ENCODE measurements at places on chromosomes 12 and 14. TPM values are rescaled to one million over a fixed set of nuclear protein-coding genes. Genes with fewer than 3 reads are reported as not detected.

DNA sequence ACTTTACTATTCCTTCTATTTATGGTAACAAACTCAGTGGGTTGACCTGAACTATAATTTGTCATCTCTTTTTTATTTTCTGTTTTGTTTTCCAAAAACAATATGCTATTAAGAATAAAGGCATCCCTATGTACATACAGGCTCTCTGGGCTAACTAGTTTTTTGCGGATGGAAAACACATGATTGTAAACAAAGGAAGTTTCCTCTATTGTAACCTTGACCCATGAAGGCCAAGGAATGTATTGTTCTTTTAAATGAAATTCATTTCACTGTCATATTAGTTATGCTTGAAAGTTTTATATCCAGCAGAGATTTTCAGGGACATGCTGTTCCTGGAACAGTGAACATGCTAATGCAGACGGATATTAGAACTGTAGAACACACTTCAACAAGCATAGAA is 705.0 kb upstream of the SEL1L start:
- no peak for ATAC-seq

GRCh38 chr14:56992332-56992820 is 182.1 kb upstream of the OTX2 start:
- no peak for ATAC-seq

LRP1-AS gene
- total RNA-seq = not detected

- ATAC-seq = no peak
Observed at GRCh38 chr14:93528884-93529558, 98.3 kb downstream of the UNC79 start.

MED6 gene
- total RNA-seq = 67.1 TPM

GRCh38 chr14:67610491-67610890 is 9.2 kb upstream of the ARG2 start:
- no peak for ATAC-seq

DNA sequence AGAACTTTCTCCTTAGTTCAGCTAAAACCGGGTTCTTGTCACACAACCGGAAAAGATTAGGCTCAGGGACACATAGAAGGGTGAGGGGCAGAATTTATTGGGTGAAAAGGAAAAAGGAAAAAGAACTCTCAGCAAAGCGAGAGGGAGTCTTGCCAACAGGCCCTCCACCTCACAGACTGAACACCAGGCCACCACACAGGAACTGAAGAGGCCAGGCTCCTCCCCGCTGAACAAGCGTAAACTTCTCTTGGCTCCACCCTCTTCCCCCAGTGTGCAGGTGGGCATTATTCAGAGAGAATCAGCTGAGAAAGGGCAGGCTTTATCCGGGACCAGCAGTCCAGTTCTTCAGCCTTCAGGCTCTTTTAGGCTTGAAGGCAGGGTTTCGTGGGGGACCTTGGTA is 125.6 kb upstream of the FGD4 start:
- no peak for ATAC-seq

GRCh38 chr12:119340578-119340977 is 6.0 kb downstream of the CCDC60 start:
- ATAC-seq = no peak

GRCh38 chr12:21697904-21698630 is 40.4 kb upstream of the LDHB start:
- no peak for ATAC-seq

All from activated T-helper 17 cell treated with anti-CD3 and anti-CD28 coated beads, Interleukin-2, amount 50 U/mL, for 72 hours (primary cell).